ENCODE measurements at places on chromosomes 5 and 9. TPM values are rescaled to one million over a fixed set of nuclear protein-coding genes. Genes with fewer than 3 reads are reported as not detected.

- no peak overlapping the region for H3K4me3 ChIP-seq
- peaks cover 3% of the 10 kb centered on the region for H3K27me3 ChIP-seq
- no peaks in the 10 kb centered on the region for H3K36me3 ChIP-seq
- DNase-seq: no peak
These were observed 20.4 kb upstream of the SPTLC1 start for GRCh38 chr9:92135576-92135975.

- H3K27me3 ChIP-seq: no peaks in the 10 kb centered on the region
- no peak overlapping the region for H3K4me3 ChIP-seq
- H3K36me3 ChIP-seq: no peaks in the 10 kb centered on the region
These were observed 76.1 kb upstream of the SAP30L start for GRCh38 chr5:154369682-154370081.

DNA sequence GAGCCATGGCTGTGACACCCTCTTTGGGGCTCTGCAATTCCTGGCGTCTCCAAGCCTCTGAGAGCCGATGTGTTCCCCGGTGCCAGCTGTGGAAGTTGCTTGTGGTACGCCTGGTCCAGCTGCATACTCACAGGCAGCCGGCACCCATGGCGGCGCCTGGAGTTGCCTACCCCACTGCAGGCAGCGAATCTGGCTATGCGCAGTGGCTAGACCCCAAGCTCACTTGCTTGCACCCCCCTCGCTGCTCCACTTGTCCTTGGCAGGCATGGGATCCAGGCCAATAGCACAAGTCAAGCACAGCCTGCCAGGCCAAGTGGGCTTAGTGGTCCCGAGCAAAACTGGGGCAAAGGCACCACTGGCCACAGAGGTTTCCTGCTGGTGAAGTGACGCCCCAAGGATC lies 24.7 kb upstream of the GABRA6 start:
- no peak overlapping the region for H3K27ac ChIP-seq
- DNase-seq: no peak
- no peaks in the 10 kb centered on the region for H3K27me3 ChIP-seq
- no peaks in the 10 kb centered on the region for H3K36me3 ChIP-seq
- H3K4me3 ChIP-seq: no peak overlapping the region
- H3K4me1 ChIP-seq: no peaks in the 10 kb centered on the region

GRCh38 chr9:116420993-116421538 lies 266.0 kb upstream of the TRIM32 start:
- no peaks in the 10 kb centered on the region for H3K27me3 ChIP-seq
- no peaks in the 10 kb centered on the region for H3K36me3 ChIP-seq
- no peak overlapping the region for H3K4me3 ChIP-seq
- no peak for DNase-seq
- no peak overlapping the region for H3K27ac ChIP-seq
- H3K4me1 ChIP-seq: no peaks in the 10 kb centered on the region

GRCh38 chr5:138466900-138467710 lies 1.8 kb downstream of the EGR1 start:
- H3K4me1 ChIP-seq: peaks cover 31% of the 10 kb centered on the region
- H3K36me3 ChIP-seq: no peaks in the 10 kb centered on the region
- DNase-seq: no peak
- peak overlapping the region; percentile 85 for H3K4me3 ChIP-seq

DNA sequence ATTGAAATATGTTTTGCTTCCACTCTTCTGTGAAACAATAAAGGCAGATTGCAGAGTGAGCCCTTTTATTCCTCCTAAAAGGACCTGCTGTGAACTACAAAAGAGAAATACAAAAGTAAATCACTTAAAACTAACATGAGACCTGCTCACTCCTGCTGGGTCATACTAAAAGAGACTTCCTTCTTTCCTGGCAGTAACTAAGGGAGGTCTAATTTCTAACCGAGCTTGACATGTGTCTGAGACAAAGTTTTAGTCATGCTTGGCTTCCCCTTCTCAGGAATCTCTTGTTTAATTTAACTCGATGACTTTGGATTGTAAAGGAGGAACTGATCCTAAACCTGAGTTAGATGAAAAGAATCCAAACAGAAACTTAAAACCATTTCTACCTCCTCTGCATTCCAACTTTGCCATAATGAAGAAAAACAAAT lies 86.4 kb upstream of the CDH6 start:
- no peak overlapping the region for H3K4me3 ChIP-seq
- H3K4me1 ChIP-seq: no peaks in the 10 kb centered on the region
- no peak for DNase-seq
- no peaks in the 10 kb centered on the region for H3K36me3 ChIP-seq

DNA sequence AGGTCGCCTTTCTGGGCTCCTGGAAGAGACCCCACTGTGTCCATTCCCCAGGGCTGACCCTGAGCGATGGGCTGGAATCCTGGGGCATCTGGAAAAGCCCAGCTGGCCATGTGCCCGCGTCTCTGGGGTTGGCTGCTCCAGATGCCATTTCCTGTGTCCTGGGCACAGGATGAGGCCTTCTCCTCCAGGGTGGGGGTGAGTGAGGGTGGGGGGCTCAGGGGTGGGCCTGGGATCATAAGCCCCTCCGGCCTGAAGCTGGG lies 30.7 kb downstream of the PAEP start:
- no peak overlapping the region for H3K4me3 ChIP-seq
- H3K4me1 ChIP-seq: no peaks in the 10 kb centered on the region
- H3K27me3 ChIP-seq: no peaks in the 10 kb centered on the region

DNA sequence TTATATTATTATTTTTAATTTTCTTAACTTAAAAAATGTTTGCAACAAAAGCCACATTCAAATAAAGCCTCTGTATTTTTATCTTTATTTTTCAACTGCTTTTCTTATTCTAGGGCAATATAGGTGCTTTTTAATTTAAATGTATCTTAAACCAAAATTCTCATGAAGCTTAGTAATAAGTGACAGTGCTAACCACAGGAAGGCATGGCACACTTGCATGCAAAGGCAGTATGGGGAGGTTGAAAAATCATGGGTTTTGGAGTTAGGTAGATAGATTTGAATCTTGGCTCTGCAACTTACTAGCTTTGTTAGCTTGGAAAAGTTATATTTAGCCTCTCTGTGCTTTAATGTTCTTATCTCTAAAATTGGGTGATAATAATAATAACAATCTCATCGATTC lies 458.0 kb downstream of the DMAC1 start:
- no peaks in the 10 kb centered on the region for H3K36me3 ChIP-seq
- H3K27ac ChIP-seq: no peak overlapping the region
- no peaks in the 10 kb centered on the region for H3K4me1 ChIP-seq
- no peaks in the 10 kb centered on the region for H3K27me3 ChIP-seq
- no peak overlapping the region for H3K4me3 ChIP-seq

DNA sequence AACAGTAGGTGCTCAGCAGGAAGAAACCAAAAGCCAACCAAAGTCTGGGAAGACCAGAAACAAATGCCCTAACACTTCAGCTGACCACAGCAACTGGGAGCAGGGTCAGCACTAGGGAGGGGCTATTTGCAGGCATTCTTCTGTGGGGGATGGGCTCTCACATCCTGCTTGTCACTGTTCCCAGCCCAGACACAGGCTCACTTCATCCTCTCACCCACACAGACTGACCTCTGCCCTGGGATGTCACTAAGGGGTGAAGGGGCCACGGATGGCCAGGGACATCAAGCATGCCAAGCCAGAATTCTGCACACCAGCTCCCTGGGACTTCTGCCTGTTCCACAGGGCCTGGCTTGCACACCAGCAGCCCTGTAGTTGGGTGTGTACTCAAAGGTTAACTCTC lies 28.7 kb downstream of the GFRA3 start:
- H3K4me3 ChIP-seq: no peak overlapping the region

DNA sequence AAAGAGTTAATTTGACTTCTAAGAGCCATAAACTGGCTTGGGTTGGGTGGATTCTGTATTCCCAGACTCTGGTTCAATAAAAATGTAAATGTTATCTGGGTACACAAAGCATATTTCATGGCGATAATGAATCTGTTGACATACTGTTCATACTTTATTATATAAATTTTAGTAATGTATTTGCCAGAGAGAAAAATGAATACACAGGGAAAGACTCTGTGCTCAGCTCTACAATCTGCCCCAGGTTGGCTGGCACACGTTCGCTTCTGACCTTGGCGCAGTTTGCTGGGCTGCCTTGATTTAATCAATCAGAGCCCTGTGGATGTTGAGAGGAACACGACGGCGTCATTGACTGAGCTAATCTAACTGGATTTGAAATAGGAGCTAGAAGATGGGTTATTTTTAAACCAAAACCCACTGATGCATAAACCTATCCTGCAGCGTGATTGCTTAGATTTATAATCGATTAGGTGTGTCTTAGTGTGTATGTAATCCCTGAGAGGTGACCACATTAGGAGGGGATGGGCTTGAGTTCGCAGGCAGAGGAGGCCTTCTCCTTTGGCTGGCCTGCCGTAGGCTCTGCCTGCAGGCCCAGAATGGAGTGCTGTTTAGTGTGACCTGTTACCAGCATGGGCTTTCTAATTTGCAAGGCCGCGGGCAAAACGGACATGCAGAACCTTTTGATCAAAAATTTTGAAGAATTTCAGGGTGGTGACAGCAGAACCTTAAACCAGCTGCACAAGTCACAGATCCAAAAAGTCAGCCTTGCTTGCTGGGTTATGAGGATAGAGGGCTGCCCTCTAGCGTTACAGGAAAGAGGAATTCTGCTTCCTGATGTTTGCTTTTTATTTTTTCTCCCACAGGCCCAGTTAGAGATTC lies 3.9 kb upstream of the ADCY2 start:
- no peak overlapping the region for H3K27ac ChIP-seq
- no peak overlapping the region for H3K4me3 ChIP-seq
- peaks cover 4% of the 10 kb centered on the region for H3K27me3 ChIP-seq
- H3K36me3 ChIP-seq: no peaks in the 10 kb centered on the region

GRCh38 chr9:127783111-127784008 lies 2.5 kb upstream of the CDK9 start:
- H3K4me1 ChIP-seq: peaks cover 79% of the 10 kb centered on the region
- no peaks in the 10 kb centered on the region for H3K27me3 ChIP-seq
- DNase-seq: peak; percentile 81
- H3K4me3 ChIP-seq: peak overlapping the region; percentile 23

- no peak for DNase-seq
- H3K27ac ChIP-seq: no peak overlapping the region
- peaks cover 4% of the 10 kb centered on the region for H3K4me1 ChIP-seq
- H3K36me3 ChIP-seq: no peaks in the 10 kb centered on the region
- H3K4me3 ChIP-seq: no peak overlapping the region
These were observed 52.5 kb downstream of the ANKDD1B start for GRCh38 chr5:75663579-75664284.

DNA sequence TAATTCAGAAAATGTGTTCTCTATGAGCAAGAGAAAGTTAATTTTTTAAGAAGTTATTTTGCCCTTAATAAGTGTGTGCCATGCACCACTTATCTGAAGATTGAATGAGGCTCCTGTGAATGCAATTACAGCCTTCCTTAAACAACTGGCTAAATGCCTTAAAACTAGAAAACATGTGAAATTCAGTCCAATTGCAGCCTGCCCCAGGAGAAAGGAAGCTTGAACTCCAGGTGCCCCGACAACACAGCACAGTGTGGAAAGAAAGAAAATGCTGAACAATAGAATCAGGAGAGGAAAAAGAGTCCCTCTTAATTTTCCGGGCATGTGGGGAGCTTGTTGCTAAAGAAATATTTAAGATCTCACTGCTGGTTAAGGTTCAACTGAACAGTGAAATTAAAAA lies 8.8 kb downstream of the LHFPL2 start:
- no peaks in the 10 kb centered on the region for H3K36me3 ChIP-seq
- H3K27ac ChIP-seq: no peak overlapping the region
- no peak overlapping the region for H3K4me3 ChIP-seq

DNA sequence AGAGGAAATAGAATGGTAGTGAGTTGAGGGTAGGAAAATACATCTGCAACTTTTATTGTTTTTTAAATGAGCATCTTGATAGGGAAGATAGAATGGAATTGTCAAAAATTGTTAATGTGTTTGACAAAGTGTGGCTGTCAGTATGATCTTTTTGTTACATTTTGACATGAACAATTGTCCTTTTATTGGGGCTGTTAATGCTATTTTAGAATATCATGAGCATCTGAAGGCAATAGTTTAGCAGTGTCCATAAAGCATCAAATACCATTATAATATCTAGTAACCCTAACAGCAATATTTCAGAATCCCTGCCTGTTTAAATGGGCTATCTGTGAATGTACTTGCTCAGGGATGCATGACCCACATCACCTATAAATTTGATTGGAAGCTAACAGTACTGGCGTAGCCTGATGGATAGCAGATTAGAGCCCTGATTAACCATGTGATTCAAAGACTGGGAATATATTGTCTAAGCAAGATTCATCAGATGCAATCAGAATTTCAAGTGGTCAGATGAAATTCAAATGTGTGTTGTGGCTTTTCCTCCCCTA lies 37.8 kb downstream of the TLE4 start:
- H3K27ac ChIP-seq: no peak overlapping the region
- no peak for DNase-seq
- H3K4me3 ChIP-seq: no peak overlapping the region
- peaks cover 10% of the 10 kb centered on the region for H3K4me1 ChIP-seq
- no peaks in the 10 kb centered on the region for H3K27me3 ChIP-seq

DNA sequence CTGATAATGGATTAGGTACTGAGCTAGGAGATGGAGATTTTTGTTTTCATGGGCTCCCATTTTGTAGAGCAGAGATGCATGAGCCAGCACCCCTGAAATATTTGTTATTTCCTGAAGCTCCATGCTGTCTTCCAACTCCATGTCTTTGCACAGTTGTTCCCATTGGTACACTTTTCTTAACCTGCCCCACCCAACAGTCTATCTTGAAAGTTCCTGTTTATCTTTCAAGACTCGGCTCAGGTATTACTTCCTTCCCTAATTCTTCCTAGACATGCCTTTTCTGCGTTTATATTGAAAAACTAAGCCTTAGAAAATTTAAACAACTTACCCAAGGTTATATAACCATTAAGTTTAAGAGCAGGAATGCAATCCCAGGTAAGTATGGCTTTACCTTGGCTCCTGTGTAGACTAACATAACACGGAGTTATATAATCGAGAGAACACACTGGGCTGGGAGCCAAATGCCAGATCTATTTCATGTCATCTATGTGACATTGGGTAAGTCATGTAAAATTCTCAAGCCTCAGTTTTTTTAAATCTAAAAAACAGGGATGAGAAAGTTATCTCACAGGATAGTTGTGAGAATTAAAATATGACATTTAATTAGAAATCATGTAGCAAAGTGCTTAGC lies 67.4 kb downstream of the LIX1 start:
- no peaks in the 10 kb centered on the region for H3K36me3 ChIP-seq
- no peak overlapping the region for H3K27ac ChIP-seq
- H3K27me3 ChIP-seq: no peaks in the 10 kb centered on the region
- no peak overlapping the region for H3K4me3 ChIP-seq

DNA sequence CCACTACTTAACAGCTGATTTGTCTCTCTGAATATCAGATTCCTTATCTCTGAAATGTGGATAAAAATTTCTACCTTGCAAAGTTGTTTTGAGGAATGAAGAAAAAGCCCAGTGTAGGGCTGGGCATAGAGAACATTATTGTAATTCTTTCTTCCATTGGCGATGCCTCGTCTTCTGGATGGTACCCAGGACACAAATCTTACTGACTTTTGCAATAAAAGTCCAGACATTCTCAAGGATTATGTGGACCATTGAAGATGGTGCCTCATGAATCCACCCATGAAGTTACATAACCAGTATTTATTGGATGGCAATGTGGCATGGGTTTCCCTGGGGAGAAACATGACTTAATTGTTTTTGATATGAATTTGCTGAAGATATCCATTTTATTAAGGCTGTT lies 33.1 kb downstream of the NNT start:
- no peak overlapping the region for H3K4me3 ChIP-seq
- H3K27me3 ChIP-seq: no peaks in the 10 kb centered on the region

The MCTP1 gene
- total RNA-seq: not detected

The CD72 gene
- total RNA-seq: 4.4 TPM

The BSPRY gene
- not detected for total RNA-seq

The EPB41L4A gene
- total RNA-seq: 1.00 TPM

The COL23A1 gene
- 0.17 TPM for total RNA-seq

The LEAP2 gene
- 8.1 TPM for total RNA-seq

The NUTM2G gene
- not detected for total RNA-seq

The LMBRD2 gene
- 16.0 TPM for total RNA-seq

The ESM1 gene
- 1.5 TPM for total RNA-seq

The C9orf152 gene
- total RNA-seq: not detected
